ENCODE measurements at places on chromosomes 13 and 19.
A peak's percentile ranks its signal among the peaks of the same experiment; 100 is the strongest.

GRCh38 chr13:19993024-19993423, 34.5 kb downstream of the ZMYM2 start:
- H3K27me3 ChIP-seq = no peaks in the 10 kb centered on the region
- H3K27ac ChIP-seq = no peak overlapping the region
- peaks cover 20% of the 10 kb centered on the region for H3K4me1 ChIP-seq
- peaks cover 12% of the 10 kb centered on the region for H3K36me3 ChIP-seq
- H3K4me3 ChIP-seq = no peak overlapping the region
- DNase-seq = no peak

DNA sequence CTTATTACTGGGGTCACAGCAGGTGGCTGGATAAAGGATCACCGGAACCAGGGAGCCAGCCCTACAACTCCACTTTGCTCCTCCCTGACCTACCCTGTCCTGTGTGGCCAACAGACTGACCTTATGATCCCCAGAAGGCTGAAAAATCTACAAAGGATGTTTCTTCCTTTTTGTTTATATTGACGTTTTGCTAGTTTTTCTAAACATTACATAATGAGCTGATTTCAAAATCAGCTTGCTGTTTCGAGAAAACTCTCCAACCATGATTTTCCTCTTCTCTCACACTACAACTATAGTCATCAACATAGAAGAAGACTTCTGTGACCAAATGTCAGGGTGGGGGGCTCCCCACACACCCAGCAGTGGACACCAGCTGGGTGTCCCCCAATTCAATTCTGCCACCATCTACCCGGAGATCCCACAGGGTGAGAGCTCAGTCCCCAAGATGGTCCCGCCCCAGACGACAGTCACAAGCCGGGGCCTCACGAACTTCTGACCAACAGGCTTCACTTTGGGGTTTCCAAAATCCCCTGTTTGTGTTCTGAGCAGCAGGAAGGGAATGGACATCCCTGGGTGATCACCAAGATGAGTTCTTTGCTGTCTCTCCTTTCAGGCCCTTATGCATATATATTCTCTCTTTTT, 35.0 kb downstream of the ZNF536 start:
- peaks cover 33% of the 10 kb centered on the region for H3K27me3 ChIP-seq
- peaks cover 2% of the 10 kb centered on the region for H3K36me3 ChIP-seq
- DNase-seq = no peak
- H3K27ac ChIP-seq = no peak overlapping the region

GRCh38 chr13:80337288-80338081, 3.4 kb downstream of the SPRY2 start:
- H3K27me3 ChIP-seq = peaks cover 14% of the 10 kb centered on the region
- no peak overlapping the region for H3K4me3 ChIP-seq

DNA sequence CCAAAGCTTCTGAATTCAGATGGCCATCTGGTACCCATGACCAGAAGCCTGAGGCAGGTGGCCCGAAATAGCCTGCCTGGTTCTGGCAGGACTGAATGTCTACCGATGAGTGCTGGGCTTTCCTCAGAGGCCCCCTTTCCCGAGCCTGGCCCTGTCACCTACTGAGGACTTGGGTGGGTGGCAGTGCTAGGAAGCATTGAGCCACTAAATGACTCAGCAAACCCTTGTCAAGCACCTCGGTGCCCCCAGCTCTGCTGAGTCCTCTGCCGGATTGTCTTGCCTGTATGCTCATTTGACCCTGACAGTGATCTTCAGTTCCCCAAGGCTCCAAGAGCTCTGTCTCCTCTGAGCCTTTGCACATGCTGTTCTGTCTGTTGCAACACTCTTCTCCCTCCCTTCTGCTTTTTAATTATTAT, 17.9 kb downstream of the PPP1R37 start:
- no peaks in the 10 kb centered on the region for H3K36me3 ChIP-seq
- H3K4me3 ChIP-seq = no peak overlapping the region
- no peak overlapping the region for H3K27ac ChIP-seq
- H3K4me1 ChIP-seq = no peaks in the 10 kb centered on the region
- no peaks in the 10 kb centered on the region for H3K27me3 ChIP-seq

- peak overlapping the region; percentile 77 for H3K4me3 ChIP-seq
- peaks cover 21% of the 10 kb centered on the region for H3K27me3 ChIP-seq
- peak overlapping the region; percentile 50 for H3K27ac ChIP-seq
- no peak for DNase-seq
- peaks cover 58% of the 10 kb centered on the region for H3K4me1 ChIP-seq
- peaks cover 16% of the 10 kb centered on the region for H3K36me3 ChIP-seq
Measured at GRCh38 chr19:48962849-48963165, 2.3 kb upstream of the FTL start.

- H3K4me1 ChIP-seq = peaks cover 11% of the 10 kb centered on the region
- H3K27me3 ChIP-seq = peaks cover 3% of the 10 kb centered on the region
- H3K4me3 ChIP-seq = no peak overlapping the region
- no peaks in the 10 kb centered on the region for H3K36me3 ChIP-seq
- DNase-seq = no peak
Measured at GRCh38 chr13:23960566-23961156, 63.4 kb upstream of the C1QTNF9B start.

DNA sequence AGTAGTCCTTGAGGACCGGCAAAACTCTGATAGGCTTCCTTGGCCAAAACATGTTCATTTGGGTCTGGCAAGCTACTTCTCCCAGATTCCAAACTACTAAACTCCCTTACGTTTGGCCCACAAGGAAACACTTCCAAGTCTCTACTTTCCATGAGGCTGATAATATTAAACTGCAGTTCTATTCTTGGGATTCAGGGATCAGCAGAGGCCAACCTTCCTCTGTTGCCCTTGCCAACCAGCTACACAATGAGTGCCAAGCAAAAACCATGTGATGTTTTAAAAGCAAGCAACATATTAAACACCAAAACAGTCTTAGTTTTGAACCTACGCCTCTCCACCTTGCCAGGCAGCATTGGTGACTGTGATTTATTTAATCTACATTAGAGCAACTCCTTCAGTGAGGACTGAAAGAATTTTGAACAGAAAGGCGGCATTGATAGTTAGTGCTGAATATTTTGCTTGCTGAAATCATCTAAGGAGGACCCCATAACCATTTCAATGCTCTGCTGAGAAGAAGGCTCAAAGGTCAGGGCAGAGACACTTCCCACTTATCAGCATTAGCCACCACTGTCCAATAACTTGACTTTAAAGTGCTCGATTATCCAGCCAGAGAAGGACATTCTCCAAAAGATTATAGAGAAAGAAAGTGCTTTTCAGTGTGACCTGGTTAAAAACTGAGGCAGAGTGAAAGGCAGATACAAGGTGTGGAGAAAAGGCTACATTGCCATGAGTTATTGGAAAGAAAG, 287.1 kb downstream of the TBC1D4 start:
- peaks cover 2% of the 10 kb centered on the region for H3K36me3 ChIP-seq
- H3K4me3 ChIP-seq = no peak overlapping the region
- H3K4me1 ChIP-seq = peaks cover 61% of the 10 kb centered on the region
- DNase-seq = no peak
- peak overlapping the region; percentile 95 for H3K27ac ChIP-seq
- H3K27me3 ChIP-seq = no peaks in the 10 kb centered on the region

GRCh38 chr19:48739404-48740163, 826 bp downstream of the RASIP1 start:
- no peak overlapping the region for H3K27ac ChIP-seq
- H3K36me3 ChIP-seq = no peaks in the 10 kb centered on the region
- H3K4me1 ChIP-seq = peaks cover 16% of the 10 kb centered on the region
- DNase-seq = no peak

GRCh38 chr13:26457212-26457611, 100.3 kb upstream of the WASF3 start:
- DNase-seq = no peak
- no peak overlapping the region for H3K27ac ChIP-seq
- no peak overlapping the region for H3K4me3 ChIP-seq
- H3K36me3 ChIP-seq = no peaks in the 10 kb centered on the region
- peaks cover 20% of the 10 kb centered on the region for H3K4me1 ChIP-seq
- peaks cover 2% of the 10 kb centered on the region for H3K27me3 ChIP-seq

GRCh38 chr19:53311044-53311443, 22.5 kb upstream of the ZNF845 start:
- H3K27me3 ChIP-seq = peaks cover 61% of the 10 kb centered on the region
- H3K4me1 ChIP-seq = no peaks in the 10 kb centered on the region
- no peaks in the 10 kb centered on the region for H3K36me3 ChIP-seq

- H3K36me3 ChIP-seq = no peaks in the 10 kb centered on the region
- H3K27me3 ChIP-seq = no peaks in the 10 kb centered on the region
- no peak overlapping the region for H3K4me3 ChIP-seq
- H3K27ac ChIP-seq = no peak overlapping the region
Measured at GRCh38 chr13:46816371-46816770, 19.4 kb upstream of the ESD start.

DNA sequence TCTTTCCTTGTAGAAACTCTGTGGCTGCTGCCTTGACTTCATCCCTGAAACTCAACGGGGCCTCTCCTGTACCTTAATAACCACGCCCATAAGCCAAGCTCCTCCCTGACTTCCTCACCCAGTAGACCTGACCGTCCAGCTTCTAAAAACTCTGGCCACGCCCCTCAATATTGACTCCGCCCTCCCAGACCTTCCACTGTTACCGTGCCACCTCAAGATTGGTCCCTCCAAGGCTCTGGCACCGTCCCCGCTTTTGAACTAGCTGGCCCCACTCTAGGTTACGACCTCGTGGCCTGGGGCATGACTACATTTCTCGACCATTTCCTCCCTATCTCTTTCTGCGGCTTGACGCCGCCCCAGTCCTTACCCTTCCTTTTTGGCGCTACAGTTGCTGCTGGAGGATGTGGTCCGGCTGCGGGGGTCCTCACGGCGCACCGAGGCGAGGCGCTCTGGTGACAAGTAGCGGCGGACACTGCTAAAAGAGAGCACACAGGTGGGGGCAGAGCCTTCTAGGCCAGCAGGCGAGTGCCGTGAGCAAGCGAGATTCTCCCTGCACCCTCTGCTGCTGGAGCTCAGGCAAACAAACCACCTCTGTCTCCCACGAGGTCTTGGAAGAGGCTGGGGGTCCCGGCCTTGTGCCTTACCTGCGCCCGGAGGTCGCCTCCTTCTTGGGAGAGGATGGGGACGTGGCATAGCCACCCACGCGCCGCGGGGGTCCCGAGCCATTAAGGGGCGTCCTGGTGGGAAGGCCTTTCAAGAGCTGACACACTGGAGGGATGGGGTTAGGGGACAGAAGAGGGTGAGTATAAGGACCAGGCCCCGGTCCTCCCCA, 2.3 kb upstream of the EML2 start:
- H3K27me3 ChIP-seq = peaks cover 21% of the 10 kb centered on the region
- peak; percentile 70 for DNase-seq
- peaks cover 51% of the 10 kb centered on the region for H3K4me1 ChIP-seq
- no peak overlapping the region for H3K27ac ChIP-seq
- H3K36me3 ChIP-seq = no peaks in the 10 kb centered on the region

DNA sequence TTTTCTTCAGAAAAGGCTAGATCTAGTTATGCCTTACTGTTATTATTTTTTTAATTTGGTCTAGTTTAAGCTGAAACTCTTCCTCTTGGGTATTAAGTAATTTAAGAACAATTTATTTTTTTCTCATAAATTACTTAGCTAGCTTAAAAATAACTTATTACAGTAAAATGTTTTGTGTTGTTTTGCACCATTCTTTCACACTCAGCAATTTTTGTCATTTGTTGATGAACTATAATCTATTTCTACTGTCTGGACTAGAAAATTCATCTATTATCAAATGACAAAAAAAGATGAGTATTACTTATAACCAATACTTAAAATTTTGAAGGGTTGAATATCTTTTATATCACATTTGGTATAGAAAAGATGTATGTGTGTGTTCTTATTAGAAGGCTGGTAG, 1.6 kb upstream of the LPAR6 start:
- H3K4me3 ChIP-seq = no peak overlapping the region
- no peak overlapping the region for H3K27ac ChIP-seq
- peaks cover 46% of the 10 kb centered on the region for H3K36me3 ChIP-seq

- peaks cover 9% of the 10 kb centered on the region for H3K27me3 ChIP-seq
- no peaks in the 10 kb centered on the region for H3K4me1 ChIP-seq
- peak; percentile 43 for DNase-seq
- no peak overlapping the region for H3K27ac ChIP-seq
Measured at GRCh38 chr19:15154002-15154612, 46.7 kb downstream of the NOTCH3 start.

- peak; percentile 62 for DNase-seq
- peaks cover 14% of the 10 kb centered on the region for H3K27me3 ChIP-seq
- H3K4me3 ChIP-seq = peak overlapping the region; percentile 97
- H3K36me3 ChIP-seq = peaks cover 5% of the 10 kb centered on the region
Measured at GRCh38 chr19:33177417-33177979, 16.6 kb upstream of the LRP3 start.
